ENCODE measurements at places on chromosomes 3 and 15.

- no peak for DNase-seq
Observed at GRCh38 chr3:4802903-4803302, 176.3 kb upstream of the BHLHE40 start.

GRCh38 chr15:27412415-27412814, 441.4 kb downstream of the GABRG3 start:
- DNase-seq, result no peak

- no peak for DNase-seq
Observed at GRCh38 chr3:38627956-38628355, 21.5 kb downstream of the SCN5A start.

DNA sequence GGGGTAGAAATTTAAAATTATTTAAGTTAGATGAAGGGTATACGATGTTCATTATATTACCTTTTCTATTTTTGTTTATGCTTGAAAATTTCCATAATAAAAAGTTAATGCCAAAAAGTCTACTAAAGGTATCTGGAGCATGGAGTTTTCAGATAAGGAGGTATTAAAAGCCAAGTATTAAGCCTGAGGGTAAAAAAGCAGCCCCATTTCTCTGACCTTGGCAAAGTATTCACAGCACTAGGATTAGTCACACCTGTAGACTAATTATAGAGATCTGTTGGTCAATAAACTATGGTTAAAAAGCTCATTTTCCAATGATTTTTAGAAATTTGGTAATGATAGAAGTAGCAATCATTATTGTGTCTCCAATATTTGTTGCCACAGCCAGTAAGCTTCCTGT, 23.1 kb downstream of the XRN1 start:
- no peak for DNase-seq

DNA sequence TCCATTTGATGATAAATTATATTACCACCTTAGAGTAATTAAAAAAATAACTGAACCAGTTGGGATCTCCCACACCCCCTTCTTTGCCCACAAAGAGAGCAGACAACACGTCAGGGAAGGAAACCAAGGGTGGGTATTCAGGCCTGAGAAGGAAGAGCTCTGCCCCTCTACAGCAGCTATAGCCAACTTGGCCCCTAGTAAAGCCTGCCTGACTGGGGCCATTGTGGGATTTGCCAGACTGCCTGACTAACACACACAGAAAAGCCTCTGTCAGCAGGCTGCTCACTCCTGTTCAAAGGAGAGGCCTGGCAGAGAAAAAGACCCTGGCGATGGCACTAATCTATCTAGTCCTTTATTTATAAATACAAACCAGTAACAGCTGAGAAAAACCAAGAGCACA, 41.4 kb downstream of the ATP8B4 start:
- DNase-seq, result no peak

GRCh38 chr3:137764001-137764433, at the start of gene SOX14:
SOX14 (plus strand) TSS chr3:137764315; CDS start chr3:137764785, 470 bp downstream.
- DNase-seq, result no peak
